ENCODE measurements at places on chromosomes 12 and 14.

- DNase-seq: no peak
Observed at GRCh38 chr12:132044661-132045412, 95.1 kb downstream of the EP400 start.

DNA sequence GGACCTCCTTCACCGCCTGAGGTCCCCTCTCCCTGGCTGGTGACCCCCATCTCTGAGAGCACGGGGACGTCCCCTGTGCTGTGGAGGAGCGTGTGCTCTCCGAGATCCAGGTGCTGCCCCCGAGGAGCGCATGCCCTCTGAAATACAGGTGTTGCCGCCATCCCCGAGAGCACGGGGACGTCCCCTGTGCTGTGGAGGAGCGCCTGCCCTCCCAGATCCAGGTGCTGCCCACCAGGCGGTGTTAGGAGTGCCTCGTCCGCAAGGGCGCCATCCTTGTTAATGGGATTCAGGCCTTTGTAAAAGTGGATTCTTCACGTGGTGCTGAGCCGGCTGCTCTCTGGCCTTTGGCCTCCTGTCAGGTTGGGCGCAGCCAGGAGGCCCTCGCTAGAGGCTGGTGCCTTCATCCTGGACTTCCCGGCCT, 10.1 kb downstream of the NOC4L start:
- no peak for DNase-seq

- no peak for DNase-seq
Observed at GRCh38 chr12:124581307-124582107, 14.1 kb upstream of the NCOR2 start.

- DNase-seq: no peak
Observed at GRCh38 chr12:124854637-124855184, 9.0 kb downstream of the SCARB1 start.

- no peak for DNase-seq
Observed at GRCh38 chr14:104434214-104435076, 145.1 kb upstream of the C14orf180 start.

- peak; percentile 39 for DNase-seq
Observed at GRCh38 chr12:131929581-131930456, 743 bp downstream of the PUS1 start.

DNA sequence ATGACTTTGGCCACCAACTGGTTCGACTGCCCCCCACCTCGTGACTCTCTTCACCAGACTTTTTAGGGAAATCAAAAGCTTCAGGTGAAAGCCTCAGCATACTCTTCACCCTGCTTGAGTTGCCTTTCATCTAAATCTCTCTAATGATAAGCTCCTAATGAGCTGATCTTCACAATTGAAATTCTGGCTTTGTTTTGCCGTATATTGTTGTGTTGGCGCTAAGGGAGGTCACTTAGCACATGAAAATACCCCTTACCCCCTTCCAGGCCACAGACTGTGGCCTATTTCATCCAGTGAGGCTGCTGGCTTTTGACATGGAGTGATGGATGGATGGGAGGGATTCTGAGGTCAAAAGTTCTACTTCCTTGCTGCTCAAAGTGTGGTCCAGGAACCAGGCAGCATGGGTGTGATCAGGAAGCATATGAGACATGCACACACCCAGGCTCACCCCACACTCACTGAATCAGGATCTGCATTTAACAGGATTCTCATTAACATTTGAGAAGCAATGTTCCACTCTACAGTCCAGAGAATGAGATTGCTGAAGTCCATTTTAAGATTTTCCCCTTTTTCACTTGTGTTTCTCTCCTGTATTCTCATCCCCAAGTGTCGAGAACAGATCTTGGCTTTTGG, 131.4 kb downstream of the DACT1 start:
- DNase-seq: no peak

DNA sequence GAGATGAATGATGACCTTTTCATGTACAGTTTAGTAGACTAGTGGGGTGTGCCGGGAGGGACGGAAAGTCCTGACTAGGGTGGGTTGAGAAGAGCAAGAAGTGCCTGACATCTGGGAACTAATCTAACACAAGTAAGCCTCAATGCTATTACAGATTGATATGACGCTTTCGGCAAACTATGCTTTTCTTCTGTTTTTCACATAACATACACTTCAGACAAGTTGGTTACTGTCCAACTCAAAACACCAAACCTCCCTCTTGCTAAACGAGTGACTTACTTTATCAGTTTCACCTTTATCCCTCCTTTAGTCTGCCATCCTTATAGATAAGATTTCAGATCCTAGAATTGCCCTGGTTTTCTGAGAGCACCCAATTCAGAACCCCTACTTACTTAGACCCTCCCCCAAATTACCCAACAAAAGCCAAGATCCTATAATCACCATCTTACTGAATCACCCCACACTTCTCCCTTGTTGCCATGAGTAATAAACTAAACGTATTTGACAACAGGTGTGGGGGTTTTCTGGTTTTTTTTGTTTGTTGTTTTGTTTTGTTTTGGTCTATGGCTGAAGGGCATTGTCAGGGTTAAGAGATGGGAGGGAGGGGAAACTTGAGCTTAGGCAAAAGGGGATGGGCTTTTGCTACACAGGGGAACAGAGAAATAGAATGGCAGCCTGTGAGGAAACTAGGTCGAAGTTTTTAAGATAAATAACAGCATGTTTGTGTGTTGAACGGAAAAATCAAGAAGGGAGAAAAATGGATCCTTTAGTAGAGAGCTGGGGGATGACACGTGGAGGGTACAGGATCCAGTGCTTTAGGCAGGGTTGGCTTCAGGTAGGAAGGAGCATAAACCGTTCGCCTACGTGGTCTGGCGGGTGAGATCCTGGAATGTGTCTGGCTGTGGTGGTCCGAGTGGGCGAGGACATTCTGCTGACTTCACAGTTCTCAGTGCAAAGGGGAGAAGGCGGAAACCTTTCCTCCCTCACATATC, 6.1 kb upstream of the PSMA3 start:
- DNase-seq: no peak

DNA sequence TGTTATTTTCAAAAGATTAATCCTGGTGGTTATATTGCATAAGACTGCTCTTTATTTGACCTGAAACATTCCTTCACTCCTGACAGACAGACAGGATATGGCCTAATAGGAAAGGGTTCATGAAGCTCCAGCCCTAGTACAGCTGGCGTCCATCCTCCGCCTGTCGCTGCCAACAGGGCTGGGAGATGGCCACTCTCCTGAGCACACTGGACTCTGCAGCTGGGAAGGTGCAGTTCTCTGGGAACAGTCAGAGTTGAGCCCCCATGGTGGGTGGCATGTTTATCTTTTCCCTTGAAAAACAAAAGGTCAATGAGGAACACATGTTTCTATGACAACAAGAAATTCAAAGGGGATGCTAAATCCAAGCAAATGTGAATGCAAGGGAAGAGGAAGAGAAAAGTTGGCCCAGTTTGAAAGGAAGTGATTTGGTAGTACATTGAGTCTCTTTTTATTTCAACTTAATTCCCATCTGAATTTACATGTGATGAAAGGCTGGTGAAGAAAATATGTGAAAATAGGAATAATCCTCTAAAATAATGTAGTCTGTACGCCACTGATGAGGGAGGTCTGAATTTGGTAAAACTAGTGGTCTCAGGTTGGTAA, 89.9 kb upstream of the DCN start:
- no peak for DNase-seq

GRCh38 chr12:91988086-91988923, 157.3 kb downstream of the BTG1 start:
- no peak for DNase-seq

GRCh38 chr12:8559676-8560075, 19.0 kb upstream of the CLEC4E start:
- DNase-seq: no peak

DNA sequence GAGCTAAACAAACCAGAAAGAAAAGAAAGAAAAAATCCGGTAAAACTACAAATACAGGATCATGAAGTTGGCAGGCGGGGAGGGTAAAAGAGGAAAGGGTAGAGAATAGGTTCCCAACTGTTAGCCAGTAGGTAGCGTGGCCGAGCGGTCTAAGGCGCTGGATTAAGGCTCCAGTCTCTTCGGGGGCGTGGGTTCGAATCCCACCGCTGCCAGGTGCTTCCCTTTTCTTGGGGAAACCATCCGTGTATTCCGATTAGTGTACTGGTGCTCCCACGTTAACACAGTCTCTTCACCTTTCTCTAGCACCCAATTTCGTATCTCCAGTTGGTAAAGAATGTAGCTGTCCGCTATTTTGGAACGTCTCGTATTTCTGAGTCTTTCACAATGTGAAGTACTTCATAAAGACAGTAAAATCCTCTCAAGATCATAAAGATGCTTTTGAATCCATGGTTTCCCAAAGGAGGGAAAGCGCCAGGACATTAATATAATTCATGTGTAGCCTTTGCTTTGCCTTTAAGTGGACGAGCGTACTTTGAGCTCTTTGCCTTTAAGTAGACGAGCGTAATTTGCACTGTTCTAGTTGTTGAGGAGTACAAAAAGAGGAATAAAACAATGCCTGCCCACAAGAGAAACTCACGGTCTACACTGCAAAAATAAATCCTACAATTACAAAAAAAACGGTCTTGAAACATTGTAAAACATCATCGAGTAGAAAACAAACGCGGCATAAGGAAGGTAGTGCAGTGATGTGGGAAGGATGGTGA, 19.0 kb upstream of the RNASE12 start:
- DNase-seq: peak; percentile 80

DNA sequence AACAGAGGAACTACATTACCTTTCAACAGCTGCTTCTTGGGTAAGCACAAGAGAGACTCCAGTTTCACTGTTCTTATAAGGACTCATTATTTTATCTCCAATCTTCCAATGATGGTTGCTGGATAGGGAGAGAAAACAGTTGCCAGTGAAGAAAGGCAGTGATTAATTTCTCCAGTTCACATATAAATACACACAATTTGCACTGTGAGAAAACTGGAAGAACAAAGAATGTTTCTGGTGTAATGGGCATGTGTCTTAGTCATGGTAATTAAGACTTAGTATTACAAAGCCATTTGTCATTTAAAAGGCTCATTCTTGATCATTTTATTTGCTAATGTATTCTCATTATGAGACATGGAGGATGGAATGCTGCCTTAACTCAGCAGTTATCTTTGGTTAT, 78.0 kb upstream of the FAR2 start:
- peak; percentile 46 for DNase-seq

DNA sequence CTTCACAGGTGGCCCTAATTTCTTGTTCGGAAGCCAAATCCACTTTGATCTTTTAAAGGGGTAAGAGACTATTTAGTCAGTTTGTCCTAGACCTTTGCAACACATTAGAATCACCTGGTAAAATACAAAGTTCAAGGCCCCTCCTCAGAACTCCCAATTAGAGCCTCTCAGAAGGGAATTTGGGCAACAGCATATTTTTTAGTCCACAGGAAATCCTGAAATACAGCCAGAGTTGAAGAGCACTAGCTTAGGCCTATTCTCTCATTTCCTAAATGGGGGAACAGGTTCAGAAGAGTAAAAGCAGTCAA, 151.3 kb upstream of the FSCB start:
- DNase-seq: no peak

GRCh38 chr12:13702381-13702780, 279.0 kb downstream of the GRIN2B start:
- DNase-seq: no peak

- no peak for DNase-seq
Observed at GRCh38 chr14:97065305-97066067, 268.3 kb downstream of the VRK1 start.

DNA sequence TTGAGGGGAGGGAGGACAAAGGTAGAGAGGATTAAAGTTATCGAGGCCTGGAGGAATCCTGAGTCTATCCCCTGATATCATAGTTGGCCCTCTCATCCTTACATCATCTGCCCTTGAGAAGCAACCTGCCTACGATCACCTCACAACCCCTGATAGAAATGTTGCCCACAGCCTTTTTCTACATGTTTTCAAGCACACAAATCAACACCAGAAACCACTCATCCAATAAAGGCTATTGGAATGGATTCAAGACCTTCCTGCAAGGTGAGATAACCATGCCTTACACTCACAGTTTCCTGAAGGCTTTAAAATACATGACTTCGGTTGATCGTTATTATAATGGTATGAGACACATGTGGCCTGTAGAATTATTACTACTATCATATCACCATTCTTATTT, 175.7 kb upstream of the EGLN3 start:
- no peak for DNase-seq

DNA sequence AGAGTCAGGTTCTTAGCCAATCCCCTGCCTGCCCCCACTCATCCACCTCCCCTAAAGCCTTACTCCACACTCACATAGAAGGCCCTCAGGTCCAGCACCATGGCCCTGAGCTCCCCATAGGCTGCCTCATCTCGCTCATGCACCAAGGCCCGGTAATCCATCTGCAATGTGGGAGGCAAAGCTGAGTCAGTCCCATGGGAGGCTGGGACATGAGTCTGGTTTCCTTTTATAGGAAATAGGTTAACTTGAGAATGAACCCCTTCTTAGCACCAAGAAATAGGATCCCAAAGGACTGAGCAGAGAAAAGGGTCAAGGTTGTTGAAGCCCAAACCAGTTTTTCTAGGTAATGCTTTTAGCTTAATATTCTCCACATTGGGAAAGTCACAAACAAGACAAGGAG, 2.1 kb upstream of the EMC9 start:
- peak; percentile 22 for DNase-seq

DNA sequence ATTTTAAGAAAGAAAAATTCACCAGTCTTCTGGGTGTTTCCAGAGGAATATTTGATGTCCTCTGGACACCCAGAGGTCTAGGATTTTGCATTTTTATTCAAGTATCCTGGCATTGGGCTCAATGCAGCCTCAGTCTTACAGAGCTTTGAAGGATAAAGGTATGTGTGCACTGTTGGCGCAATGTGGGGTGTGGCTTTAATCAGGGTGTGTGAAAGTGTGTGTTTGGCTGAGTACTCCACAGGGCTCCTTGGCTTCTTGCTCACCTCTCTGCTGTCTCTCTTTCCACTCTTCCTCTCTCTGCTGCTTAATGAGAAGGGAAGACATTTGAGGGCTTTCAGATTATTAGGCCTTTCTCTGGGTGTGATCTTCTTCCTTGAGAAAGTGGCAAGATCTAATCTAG, 193.3 kb upstream of the CCND2 start:
- DNase-seq: no peak

- DNase-seq: peak; percentile 5
Observed at GRCh38 chr14:92844204-92844603, 50.1 kb downstream of the GOLGA5 start.

DNA sequence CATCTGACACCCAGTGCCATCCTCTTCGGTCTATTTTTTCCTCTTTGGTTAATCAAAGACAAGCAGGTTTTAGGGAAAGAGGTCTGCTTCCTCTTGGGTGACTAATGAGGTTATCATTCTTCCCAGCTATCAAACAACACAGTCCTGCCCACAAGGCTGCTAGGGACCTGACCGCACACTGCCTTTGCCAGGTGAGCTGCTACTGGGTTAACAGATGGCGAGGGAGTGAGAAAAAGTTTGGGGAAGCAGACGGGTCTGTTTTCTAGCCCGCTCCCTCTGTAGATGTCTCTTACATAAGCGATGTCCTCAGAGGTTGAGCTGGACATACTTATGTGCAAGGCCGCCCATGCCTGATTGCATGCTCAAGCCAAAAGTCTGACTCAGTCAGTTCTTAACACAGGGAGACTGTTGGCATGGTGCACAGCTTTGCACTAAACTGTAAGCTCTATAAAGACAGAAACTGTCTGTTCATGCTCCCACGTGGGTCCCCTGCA, 94.1 kb downstream of the SLC15A4 start:
- no peak for DNase-seq
